Activated T-cell treated with anti-CD3 and anti-CD28 coated beads, Interleukin-2, amount 50 U/mL, for 48 hours (primary cell): ENCODE measurements at places on chromosomes 1 and 21.

- no peak for DNase-seq
These were observed 197.2 kb downstream of the C1orf94 start for GRCh38 chr1:34373912-34374311.

- DNase-seq: no peak
These were observed 145.6 kb upstream of the TNR start for GRCh38 chr1:175888996-175889395.

DNA sequence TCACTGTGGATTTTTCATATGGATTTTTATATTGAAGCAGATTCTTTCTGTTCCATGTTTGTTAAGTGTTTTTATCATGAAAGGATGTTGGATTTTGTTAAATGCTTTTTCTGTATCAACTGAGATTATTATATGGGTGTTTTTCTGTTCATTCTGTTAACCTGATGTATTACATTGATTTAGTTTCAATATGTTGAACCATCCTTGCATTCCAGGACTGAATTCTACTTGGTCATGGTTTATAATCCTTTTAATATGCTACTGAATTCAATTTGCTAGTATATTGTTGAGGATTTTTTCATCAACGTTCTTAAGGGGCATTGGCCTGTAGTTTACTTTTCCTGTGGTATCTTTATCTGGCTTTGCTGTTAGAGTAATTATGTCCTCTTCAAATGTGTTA is 55.8 kb downstream of the CCDC30 start:
- DNase-seq: no peak

DNA sequence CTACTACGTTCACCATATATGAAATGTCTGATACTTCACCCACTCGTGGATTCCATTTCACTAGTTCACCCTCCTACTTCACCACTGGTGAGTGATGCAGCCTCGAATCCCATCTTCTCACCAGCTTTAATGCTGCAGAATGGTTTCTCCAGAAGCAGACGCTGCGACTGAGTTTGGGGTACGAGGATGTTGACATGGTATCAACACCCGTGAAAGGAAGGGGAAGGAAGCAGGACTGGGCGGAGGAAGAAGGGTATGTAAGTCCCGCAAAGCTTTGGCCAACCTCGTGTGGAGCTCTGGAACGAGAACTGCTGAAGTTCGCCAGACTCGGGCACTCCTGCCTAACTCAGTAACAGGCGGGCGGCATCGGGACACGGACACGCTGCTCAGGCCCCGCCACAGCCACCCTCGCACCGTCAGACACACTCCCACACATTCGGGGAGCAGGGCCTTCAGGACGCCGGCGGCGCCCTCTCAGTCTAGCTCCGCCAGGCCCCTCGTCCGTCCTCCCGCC is 833 bp upstream of the DIP2A start:
- DNase-seq: no peak

DNA sequence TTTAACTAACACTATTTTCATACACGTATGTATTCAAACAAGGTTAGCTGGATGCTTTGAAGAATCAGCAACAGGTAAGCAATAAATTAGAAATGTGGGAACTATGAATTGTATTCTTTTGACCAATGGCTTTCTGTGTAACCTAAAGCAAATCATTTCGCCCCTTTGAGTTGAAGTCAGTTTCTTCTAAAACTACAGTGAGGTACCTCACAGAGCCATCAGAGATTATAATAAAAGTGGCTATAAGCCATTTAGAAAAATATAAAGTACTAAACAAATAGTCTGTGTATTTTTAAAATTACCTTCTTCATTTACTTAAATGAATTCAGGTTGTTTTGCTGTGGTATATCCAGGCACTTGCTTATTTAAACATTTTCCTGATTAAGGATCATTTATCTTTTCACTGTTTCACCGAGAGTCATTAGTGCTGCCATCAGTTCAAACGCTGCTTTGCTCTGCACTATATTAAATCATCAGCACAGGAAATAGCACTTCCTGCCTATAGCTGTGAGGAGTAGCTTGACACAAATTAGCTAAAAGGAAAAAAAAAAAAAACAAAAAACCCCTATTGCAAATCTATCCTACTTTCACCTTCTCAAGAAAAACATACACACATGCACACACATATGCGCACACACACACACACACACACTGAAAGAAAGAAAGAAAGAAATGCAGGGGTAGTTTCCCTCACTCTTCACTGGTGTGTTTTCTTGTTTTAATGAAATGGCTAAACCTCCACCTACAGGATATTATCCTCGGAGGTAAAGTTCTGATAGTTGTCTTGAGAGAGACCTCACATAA is 39.8 kb upstream of the C1orf105 start:
- no peak for DNase-seq

DNA sequence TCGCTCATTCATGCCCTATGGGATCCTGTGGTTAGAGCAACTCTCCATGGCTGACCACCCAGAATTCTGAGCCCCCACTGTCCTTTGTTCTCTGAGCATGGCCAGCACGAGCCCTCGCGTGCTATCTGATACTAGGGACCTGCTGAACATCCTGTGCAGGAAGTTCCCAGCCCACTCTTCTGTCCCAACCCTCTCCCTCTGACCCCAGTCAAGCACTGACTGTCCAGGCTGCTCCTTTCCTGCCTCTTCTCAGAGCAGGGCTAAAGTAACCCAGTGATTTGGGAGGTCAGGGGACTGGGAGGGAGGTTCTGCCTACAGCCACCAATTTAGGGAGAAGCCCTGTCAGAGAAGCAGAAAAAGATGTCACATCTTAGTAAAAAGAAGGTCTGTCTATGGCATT is 21.2 kb downstream of the CYP4B1 start:
- DNase-seq: no peak

DNA sequence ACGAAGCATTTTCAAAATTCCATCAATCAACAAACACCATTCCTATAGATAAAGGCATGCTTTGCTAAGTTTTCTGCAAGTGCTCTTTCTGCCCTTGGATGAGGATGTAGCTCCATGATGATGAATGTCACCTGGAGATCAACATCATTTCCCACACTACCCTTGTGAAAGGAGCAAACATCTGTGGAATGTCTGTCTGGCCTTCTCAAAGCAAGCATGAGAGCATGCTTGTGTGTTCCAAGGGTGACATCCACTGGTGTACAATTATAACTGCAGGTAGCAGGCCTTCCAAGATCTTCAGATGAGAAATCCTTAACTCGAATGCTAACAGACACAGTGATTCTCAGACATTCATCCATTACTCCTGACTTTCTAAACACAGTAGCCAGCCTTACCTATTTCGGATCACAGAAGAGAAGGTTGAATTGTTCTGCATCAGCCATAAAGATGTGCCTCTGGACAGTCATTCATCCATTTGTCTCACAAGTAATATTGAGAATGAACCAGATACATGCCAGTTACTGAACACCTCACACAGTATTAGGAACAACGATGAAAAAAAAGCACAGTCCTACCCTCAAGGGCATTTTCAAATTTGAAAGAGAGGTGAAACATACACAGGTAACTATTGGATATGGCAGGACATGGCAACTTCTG is 162.4 kb downstream of the TPR start:
- no peak for DNase-seq

GRCh38 chr21:38619992-38620479 is 121.8 kb upstream of the ERG start:
- no peak for DNase-seq
